NCI-H2171 treated with DMSO at 0.1 percent for 48 hours (cell line): ENCODE measurements at places on chromosomes 7 and 10.
A peak's percentile ranks its signal among the peaks of the same experiment; 100 is the strongest.

GRCh38 chr10:104678658-104679057, 37.6 kb downstream of the SORCS3 start:
- DNase-seq = no peak

- DNase-seq = no peak
These were observed 127.6 kb downstream of the TNS3 start for GRCh38 chr7:47454069-47454973.

DNA sequence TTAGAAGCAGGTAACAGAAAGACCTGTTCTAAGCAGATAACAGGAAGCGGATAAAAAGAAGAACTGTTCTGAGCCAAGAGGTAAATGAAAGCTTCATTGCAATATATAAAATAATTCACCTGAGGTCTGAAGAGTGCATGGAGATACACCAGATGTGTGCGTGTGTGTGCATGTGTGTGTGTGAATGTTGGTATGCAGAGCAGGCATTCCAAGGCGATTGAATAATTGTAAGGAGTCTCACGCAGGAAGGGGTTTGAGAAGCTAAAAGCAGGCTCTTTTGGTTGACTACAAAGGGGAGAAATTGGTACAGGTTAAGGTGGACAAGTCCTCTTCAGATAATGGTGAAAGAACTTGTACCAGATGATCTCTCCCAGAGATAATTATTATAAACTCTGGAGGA, 450.6 kb downstream of the DNAJB9 start:
- DNase-seq = no peak

- DNase-seq = no peak
These were observed 335.0 kb downstream of the SFMBT2 start for GRCh38 chr10:7075851-7076250.

- peak; percentile 43 for DNase-seq
These were observed 331.8 kb downstream of the CALN1 start for GRCh38 chr7:72080341-72080766.

- DNase-seq = no peak
These were observed 123.2 kb downstream of the GLRX3 start for GRCh38 chr10:130259380-130259779.

DNA sequence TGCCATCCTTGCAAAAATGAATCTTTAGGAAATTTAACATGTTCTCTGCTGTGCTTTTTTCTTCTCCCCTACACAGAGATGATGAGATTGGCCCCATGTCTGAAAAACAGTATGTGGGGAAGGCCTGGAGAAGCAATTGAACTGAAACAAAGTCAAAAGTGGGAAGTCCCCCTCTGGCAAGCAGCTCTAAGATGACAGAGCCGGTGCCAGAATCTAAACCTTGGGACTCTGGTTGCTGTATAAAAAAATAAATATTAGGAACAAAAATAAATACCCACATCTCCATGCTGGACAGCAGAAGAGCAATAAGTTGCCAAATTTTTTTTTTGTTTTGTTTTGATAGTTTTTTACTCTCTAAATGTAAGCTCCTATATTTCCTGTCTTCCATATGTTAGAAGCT, 51.8 kb upstream of the TRIL start:
- DNase-seq = no peak

- peak; percentile 26 for DNase-seq
These were observed 2.1 kb downstream of the PDK4 start for GRCh38 chr7:95594185-95594584.

DNA sequence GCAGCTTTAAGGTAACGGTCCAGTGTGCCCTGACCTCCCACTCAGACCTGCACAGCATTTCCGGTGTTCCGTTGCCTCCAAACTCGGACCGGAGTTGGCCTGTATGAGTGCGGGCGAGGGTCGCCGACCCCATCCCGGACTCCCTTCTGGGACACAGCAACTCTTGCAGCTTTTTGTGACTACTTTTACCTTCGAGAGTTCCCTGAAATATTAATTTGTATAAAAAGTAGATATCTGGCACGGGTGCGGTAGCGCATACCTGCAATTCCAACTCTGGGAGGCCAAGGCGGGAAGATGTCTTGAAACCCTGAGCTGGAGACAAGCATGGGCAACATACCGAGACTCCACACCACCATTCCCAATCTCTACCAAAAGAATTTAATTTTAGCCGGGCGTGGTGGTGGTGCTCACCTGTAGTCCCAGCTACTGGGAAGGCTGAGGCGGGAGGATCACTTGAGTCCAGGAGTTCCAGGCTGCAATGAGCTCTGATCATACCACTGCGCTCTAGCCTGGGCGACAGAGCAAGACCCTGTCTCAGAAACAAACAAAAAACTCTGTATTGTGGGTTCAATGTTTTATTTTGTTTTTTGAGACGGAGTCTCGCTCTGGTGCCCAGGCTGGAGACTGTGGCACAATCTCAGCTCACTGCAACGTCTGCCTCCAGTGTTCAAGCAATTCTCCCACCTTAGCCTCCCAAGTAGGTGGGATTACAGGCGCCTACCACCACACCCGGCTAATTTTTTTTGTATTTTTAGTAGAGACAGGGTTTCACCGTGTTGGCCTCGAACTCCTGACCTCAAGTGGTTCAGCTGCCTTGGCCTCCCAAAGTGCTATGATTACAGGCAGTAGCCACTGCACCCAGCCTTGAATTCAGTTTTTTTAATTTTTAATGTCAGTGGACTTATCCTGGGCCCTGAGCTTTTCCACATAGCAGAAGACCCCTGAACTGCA, 1.1 kb upstream of the PPP1R35 start:
- no peak for DNase-seq

DNA sequence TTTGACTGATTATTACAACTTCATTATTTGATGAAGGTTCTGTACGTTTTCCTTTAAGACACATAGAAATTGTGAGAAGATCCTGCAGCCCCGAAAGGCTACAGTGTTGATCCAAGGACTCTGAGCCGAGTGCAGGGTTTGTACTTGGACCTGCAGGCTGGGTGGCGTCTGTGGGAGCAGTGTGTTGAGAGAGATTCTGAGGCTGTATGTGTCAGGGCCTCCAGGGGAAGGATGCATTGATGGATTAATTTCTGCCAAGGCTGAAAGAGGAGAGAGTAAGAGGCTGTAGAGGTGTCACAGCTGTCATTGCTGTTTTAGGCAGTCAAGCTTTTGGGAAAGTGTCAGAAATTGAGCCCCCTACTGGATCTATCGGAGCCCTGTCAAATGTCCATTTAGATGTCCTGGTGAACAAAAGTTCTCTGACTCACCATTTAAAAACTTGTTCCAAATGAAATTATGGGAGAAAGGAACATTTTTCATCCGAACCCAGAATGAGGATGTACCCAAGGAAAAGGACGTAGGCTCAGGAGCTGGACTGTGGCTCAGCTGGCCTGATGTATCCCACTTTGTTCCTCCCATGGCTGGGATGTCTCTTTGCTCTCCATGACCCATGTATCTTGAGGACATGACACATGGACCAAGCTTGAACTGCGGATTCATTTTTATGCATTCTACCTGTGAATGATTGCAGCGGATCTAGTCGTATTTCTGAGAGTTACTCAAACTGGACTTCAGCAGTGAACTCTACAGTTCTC, 102.2 kb downstream of the TCF7L2 start:
- no peak for DNase-seq

- no peak for DNase-seq
These were observed 76.0 kb downstream of the ATE1 start for GRCh38 chr10:121851786-121852185.

GRCh38 chr7:77538281-77539212, 1.5 kb downstream of the PTPN12 start:
- DNase-seq = peak; percentile 70

DNA sequence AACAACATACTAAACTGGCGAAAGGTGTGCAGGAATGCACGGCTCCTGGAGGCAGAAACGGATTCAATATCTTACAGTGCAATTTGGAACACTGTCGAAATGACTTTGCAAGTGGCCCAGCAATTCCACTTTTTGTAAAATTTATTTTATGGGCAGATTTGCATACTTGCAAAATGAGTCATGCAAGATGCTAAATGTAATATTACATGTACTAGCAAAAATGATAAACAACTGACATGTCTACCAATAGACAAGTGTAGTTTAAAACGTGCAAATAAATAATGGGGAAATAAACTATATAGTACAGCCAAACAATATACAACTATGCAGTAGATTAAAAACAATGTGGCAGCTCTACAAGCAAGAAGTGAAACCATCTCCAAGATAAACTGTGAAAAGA, 97.7 kb downstream of the ARHGAP12 start:
- DNase-seq = no peak

- DNase-seq = no peak
These were observed 162.7 kb downstream of the PLCE1 start for GRCh38 chr10:94156453-94156852.

- no peak for DNase-seq
These were observed 136.9 kb downstream of the KCNMA1 start for GRCh38 chr10:77500754-77501151.
